ENCODE measurements at places on chromosomes 5 and 9. TPM values are rescaled to one million over a fixed set of nuclear protein-coding genes. Genes with fewer than 3 reads are reported as not detected.
A peak's percentile ranks its signal among the peaks of the same experiment; 100 is the strongest.

GRCh38 chr5:103526164-103526915 lies 36.2 kb downstream of the NUDT12 start:
- DNase-seq, result no peak

The TSLP gene
- 1.7 TPM for total RNA-seq

The AJM1 gene
- 2.7 TPM for total RNA-seq

DNA sequence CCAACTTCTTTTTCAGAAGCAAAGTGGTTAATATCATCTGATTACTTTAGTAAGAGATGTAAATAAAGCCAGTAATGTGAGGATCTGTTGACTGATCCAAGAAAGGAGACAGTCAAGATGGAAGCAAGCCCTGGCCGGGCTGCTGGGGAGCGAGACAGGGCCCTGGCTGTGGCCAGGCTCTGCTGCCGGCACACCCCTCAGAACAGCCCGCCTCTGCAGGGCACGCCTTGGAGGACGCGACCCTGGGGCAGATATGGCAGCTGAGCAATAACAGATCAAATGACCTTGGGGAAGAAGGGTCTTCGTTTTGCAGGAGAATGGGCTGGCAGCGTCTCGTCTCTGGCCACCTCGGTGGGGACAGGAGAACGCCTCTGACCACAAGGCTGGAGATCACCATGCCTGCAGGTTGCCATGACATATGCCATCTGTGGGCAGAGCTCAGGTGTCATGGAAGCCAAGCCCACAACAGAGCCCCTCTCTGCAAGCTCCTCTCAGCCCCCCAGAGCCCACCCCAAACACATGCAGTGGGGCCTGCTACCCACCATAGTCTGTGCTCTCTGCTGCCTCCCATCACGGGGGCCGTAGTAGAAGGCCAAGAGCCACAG lies 206.5 kb downstream of the FANCC start:
- peak; percentile 52 for DNase-seq

DNA sequence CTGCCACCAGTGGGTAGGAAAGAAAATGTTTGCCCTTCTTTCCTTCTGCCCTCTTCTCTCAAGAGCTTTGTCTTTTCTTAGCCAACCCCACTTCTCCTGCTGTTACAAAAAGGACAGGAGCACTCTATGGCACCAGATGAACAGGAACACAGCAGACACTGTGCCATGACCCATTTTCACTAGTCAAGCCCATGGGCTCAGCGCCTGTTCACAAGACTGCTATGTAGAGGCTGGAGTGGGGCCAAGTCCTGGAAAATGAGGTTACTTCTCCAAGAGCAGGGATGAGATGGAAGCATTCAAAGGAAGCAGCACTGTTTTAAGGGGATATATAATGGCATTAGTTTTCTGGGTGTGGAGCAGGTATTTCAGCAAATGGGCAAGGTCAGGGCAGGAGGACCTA lies 46.8 kb upstream of the GRAMD2B start:
- no peak for DNase-seq

The HMMR gene
- total RNA-seq, result 1.6 TPM

All from upper lobe of right lung (tissue), 1 donor.